ENCODE measurements at places on chromosomes 2 and 18.

GRCh38 chr2:134392442-134393074 lies 138.7 kb downstream of the MGAT5 start:
- DNase-seq: no peak

DNA sequence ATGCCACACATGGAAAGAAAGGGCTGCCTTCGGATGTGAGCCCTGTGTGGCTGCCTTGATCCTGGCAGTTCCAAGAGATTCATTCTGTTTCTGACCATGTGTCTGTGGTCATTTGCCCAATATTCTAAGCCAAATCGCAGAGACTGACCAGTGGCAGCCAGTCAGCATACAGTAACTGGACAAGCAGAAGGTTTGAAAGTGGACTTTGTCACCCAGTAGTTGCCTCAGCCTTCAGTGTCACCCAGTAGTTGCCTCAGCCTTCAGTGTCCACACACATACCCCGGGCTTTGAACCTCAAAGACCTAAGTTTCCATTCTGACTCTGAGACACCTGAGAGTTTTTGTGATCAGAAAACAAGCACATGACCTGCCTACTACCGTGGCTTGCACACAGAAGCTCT lies 5.0 kb downstream of the RFX8 start:
- DNase-seq: no peak

DNA sequence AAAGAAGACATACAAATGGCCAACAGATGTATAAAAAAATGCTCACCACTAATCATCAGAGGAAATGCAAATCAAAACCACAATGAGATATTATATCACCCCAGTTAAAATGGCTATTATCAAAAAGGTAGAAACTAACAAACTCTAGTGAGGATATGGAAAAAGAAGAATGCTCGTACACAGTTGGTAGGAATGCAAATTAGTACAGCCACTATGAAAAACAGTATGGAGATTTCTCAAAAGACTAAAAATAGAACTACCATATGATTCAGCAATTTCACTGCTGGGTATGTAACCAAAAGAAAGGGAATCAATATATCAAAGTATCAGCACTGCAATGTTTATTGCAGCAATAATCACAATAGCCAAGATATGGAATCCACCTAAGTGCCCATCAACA lies 519.3 kb upstream of the HNMT start:
- DNase-seq: no peak

GRCh38 chr2:48272199-48272598 lies 257.8 kb upstream of the STON1 start:
- no peak for DNase-seq

GRCh38 chr2:33219114-33219513 lies 257.3 kb upstream of the RASGRP3 start:
- DNase-seq: no peak

DNA sequence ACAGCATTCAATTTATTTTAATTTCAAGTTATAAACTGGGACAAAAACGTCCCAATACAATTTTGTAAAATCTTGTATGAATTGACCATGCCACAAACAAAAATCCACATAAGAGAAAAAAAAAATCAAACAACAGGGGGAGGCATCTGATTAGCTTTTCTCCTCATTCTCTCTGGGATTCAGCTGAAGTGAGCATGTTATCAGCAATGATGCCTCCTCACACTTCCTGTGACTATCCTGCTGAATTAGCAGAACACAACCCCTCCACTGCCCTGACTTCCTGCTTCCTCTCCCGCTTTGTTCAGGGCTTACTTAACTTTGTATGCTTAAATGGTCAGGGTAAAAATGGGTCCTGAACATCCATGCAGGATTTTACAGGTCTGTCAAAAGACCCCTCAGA lies 132.2 kb upstream of the ITGB6 start:
- no peak for DNase-seq

DNA sequence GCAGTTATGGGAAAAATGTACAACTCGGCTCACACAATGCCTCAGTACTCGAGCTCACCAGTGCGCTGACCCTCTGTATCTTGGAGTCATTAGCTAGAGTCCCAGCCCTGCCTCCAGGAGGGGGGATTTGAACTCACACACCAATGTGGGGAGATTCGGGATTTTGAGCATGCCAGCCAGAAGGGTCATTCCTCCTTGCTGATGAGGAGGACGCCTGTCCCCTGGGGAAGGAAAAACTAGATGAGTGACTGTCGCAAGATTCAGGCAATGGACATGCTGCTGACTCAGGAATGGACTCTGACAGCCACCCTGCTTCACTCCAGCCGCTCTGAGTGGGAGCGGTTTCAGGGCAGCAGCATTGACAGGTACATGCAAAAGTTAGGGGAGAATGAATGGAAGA lies 20.6 kb downstream of the FIGN start:
- DNase-seq: no peak

- no peak for DNase-seq
Measured at GRCh38 chr2:30860003-30860725, 52.9 kb upstream of the CAPN13 start.

DNA sequence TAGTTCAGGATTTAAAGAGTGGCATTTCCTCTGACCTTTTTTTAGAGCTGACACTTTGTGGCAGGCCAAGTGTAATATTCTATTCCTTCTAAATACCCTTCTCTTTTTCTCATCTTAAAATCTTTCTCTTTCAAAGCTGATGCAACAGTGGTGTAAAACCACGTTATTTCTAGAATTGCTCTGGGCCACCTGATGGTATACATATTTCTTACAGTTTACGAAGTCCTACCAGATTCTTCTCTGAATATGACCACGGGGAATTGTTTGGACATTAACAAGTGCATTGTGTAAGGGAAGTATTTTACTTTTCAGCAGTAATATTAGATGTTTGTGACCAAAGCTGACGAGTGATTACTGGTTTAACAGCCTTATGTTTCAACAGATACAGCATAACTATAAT lies 109.9 kb downstream of the PTPRM start:
- no peak for DNase-seq

GRCh38 chr2:69911985-69912563 lies 2.8 kb upstream of the MXD1 start:
- no peak for DNase-seq

- no peak for DNase-seq
Measured at GRCh38 chr18:7662866-7663265, 95.8 kb downstream of the PTPRM start.

GRCh38 chr18:52518086-52518485 lies 178.1 kb downstream of the DCC start:
- DNase-seq: no peak

- DNase-seq: no peak
Measured at GRCh38 chr2:106847366-106847765, 38.6 kb downstream of the ST6GAL2 start.

DNA sequence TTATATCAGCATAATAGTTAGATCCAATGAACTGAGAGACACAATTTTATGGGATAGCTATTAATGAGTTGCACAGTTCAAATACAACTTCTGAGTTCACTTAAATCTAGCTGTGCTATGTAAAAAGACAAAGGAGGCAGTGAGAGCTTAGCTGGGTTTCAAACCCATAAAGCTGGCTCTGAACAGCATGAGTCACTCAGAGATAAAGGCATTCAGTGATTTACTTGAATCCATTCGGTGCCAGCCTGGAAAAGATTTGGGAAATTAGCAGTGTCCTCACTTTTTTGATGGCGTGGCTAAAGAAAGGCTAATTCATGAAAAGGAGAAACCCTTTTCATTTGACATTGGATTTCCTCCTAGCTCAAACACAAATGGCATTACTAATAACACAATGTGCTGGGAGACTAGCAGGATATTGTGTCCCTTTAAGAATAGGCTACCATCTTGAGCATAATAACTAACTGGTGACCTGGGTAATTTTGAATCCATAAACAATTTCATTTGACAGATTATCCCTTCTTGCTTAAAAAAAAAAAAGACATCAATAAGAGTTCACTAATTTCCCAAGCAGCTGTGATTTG lies 98.4 kb upstream of the NEUROD1 start:
- DNase-seq: no peak

DNA sequence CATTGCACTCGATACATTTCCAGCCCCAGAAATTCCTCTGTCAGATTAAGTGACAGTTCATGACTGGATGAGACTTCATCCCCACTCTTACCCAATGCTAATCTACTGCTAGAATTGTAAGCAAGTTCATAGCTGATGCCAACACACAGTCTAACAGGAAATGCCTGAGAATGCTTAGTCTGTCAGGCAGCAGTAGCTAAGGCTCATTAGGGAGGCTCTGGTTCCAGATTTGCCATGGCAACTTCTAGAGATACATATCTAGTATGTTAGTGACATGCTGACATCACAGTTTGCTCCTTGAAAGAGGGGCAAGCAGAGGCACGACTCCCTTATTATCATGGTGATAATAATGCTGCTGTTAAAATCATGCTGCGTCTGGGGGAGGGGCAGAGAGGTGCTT lies 198.4 kb downstream of the RBM43 start:
- DNase-seq: no peak

- DNase-seq: no peak
Measured at GRCh38 chr2:135149251-135149650, 97.2 kb downstream of the RAB3GAP1 start.

DNA sequence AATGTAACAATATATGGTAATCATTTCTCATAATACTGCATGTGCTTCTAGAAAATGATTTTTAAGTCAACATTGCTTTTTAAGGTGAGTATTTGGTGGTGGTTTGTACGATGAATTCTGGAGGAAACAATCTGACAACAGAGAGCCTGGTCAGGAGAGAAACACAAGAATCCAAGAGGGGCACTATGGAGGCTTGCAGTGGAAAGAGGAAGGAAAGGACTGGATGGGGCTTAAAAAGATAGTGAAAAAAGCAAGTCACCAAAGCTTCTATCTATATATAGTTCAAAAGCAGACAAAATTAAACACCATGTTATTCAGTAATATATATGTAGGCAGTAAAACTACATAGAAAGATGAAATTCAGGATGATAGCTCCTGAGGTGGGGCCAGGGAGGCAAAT lies 109.4 kb upstream of the SERTAD2 start:
- DNase-seq: no peak

GRCh38 chr18:58525928-58526424 lies 102.9 kb downstream of the ALPK2 start:
- no peak for DNase-seq
